ENCODE measurements at places on chromosomes 4 and X.

DNA sequence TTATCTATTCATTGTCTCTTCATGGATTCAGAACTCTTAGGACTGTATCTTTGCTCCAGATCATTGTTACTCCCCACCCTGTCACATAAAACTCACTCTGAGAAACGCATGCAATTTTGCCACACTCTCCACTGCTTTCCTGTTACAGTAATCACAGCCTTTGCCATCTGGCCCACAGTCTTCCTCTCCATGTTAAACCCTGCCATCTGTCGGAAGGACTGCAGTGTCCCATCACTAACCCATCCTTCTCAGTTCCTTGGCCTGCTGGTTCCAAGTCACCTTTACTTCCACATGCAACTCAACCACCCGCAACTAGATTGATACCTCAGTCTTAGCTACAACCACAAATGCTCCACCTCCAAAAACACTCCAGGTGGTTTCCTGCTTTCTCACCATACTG, 308.7 kb upstream of the FAM241A start:
- no peak for DNase-seq

- no peak for DNase-seq
These were observed 79.0 kb downstream of the GPR82 start for GRCh38 chrX:41802958-41803357.

GRCh38 chr4:182695842-182696241, 221.3 kb downstream of the DCTD start:
- no peak for DNase-seq

GRCh38 chrX:12304261-12304660, 166.0 kb downstream of the FRMPD4 start:
- no peak for DNase-seq

Data from activated naive CD4-positive, alpha-beta T cell treated with anti-CD3 and anti-CD28 coated beads, Interleukin-2, amount 50 U/mL, for 16 hours (primary cell).